ENCODE measurements at places on chromosomes 5 and 9. TPM values are rescaled to one million over a fixed set of nuclear protein-coding genes. Genes with fewer than 3 reads are reported as not detected.

GRCh38 chr9:37480759-37481158 lies 5.0 kb upstream of the POLR1E start:
- no peaks in the 10 kb centered on the region for H3K36me3 ChIP-seq
- no peaks in the 10 kb centered on the region for H3K27me3 ChIP-seq
- no peak overlapping the region for H3K27ac ChIP-seq
- H3K4me1 ChIP-seq = peaks cover 20% of the 10 kb centered on the region

GRCh38 chr9:122036988-122037387 lies 56.1 kb downstream of the TTLL11 start:
- peaks cover 7% of the 10 kb centered on the region for H3K4me1 ChIP-seq
- H3K36me3 ChIP-seq = peaks cover 46% of the 10 kb centered on the region
- no peak overlapping the region for H3K4me3 ChIP-seq
- no peak overlapping the region for H3K27ac ChIP-seq
- peaks cover 47% of the 10 kb centered on the region for H3K27me3 ChIP-seq

Gene SH3TC2
- polyA plus RNA-seq = not detected

DNA sequence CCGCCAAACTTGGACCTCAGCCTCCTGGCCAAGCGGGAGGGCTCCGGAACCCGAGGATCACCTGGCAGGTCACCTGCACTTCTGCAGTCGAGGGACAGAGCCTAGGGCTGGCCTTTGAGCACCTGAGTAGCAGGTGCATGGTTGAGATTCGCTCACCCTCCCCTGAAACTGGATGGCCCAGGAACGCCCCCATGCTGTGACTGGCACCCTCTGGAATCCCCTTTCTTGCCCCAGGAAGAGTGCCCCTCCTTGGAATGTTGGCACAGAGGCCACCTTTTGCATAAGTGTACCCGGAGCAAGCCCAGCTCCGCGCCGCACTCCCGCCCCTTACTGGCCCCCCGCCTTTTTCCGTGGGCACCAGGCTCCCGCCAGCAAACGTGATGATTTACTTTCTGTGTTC lies 112.5 kb upstream of the IER5L start:
- H3K27me3 ChIP-seq = peaks cover 14% of the 10 kb centered on the region
- H3K27ac ChIP-seq = no peak overlapping the region
- no peaks in the 10 kb centered on the region for H3K36me3 ChIP-seq
- DNase-seq = no peak

All from naive B cell (primary cell).